ENCODE measurements at places on chromosomes 12 and 14. TPM values are rescaled to one million over a fixed set of nuclear protein-coding genes. Genes with fewer than 3 reads are reported as not detected.

The SLC17A8 gene
- total RNA-seq: not detected

The DICER1 gene
- total RNA-seq: 44.9 TPM

DNA sequence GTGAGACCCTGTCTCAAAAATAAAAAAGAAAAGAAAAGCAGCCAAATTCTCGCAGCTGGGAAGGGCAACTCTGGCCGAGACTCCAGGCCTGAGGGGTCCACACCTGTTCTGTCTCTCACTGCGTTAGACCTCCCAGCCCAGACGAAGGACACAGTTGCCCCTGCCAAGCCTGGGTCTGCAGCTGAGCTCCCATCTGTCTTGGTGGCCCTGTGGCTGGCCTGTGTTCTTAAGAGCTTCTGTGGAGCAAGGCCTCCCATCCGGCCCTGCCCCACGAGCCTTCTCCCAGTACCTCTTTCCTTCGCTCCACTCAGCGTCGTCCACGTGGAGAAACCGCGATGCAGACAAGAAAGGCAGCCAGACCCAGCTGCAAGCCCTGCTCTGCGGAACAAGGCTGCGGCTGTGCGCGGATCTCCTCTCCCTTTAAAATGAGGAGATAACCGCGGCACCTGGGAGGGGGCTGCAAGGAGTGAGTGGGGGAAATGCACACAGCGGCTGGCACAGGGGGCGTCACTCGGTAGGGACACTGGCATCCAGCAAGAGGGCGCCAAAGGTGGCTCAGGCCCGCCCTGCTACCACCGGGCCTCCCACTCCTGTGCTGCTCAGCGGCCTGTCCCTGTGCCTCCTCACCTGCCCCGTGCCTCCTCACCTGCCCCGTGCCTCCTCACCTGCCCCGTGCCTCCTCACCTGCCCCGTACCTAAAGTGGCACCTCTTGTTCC, 42.4 kb downstream of the LRRC74A start:
- no peak for DNase-seq

The DNAI7 gene
- 0.36 TPM for total RNA-seq

The SPTB gene
- total RNA-seq: 1.9 TPM
